ENCODE measurements at places on chromosomes 7 and 10.

DNA sequence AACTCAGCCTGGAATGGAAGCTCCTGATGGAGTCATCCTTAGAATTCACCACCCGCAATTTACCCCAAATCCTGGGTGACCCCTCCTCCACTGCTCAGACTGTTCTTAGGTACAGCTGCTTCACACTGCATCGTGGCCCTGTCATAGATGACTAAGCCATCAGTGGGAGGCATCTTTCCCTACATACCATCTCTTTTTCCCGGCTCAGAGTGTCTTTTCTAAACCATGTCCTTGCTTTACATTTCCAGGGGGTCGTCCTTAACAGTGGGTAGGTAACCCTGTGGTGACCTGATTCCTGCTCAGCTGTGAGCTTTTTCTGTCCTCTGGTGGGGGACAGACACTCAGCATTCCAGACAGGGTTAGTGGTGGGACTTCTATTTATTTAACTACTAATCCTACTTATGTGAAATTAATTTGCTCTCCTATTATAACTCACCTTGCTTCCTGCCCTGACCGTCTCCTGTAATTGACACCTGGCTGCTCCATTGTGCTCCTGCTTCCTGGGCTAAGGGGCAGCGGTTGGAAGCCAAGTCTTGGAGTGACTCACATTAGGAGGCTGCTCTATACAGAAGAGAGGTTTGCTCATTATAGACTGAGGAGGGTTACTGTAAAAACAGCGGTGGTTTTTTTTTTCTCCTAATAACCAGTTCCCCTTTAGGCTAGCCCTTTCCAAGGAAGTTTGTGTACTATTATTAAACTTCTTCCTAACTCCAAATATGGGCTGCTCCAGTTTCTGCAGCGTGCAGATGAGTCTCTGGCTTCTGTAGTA is 40.6 kb downstream of the PYROXD2 start:
- DNase-seq, result no peak

GRCh38 chr7:158102897-158103296 is 484.7 kb downstream of the PTPRN2 start:
- no peak for DNase-seq

- no peak for DNase-seq
These were observed 60.4 kb downstream of the TCERG1L start for GRCh38 chr10:131251146-131251541.

DNA sequence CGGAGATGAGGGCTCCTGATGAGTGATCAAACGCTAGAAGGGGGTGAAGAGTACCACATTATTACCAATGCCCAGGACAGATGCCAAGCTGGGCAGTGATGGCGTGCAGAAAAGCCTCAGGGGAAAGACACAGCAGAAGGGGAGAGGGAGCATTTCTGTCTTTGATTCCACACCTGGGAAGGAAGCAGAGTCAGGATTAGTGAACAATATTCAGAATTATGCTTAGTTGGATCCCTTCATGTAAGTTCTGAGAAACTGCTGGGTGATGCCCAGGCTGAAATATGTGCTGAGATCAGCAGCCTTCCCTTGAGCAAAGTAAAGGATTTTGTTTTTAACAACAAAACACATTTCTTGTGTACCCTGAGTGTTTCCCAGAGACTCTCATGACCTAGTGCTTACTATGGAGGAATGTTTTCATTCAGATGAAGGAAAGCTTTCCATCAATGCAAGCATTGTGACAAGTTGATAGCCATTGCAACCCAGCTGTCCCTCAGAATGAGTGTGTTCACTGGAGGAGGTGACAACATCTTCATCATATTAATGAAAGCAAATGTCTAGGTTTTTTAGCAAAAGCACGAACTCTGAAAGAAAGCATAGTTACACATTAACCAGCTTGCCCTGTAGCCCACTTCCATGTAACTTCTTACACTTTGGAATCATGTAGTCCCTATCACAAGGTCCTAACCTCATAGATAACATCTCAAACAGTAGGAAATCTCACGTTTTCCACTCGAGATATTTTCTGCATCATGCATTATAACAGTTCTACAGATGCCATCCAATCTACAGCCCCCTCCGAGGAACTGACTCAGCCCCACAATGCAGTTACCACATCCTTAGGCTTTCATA is 23.8 kb upstream of the AKR1C1 start:
- DNase-seq, result no peak

DNA sequence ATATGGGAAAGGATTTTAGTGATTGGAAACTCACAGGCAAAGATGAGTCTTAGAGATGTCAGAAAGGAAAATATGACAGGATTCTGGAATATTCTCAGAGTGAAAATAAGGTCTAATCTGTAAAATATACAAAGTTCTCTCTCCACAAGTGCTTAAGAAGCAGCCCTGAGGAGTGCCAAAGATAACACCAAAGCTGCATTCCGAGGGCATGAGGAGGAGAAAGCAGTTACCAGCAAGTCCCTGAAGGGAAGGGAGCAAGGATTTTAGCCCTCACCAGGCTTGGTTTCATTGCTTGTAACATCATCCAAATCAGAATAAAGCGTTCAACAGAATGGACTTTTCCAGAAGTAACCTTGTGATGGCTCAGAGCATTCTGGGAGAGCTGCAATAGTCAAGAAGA is 31.4 kb upstream of the DLX6 start:
- DNase-seq, result no peak

GRCh38 chr10:11379771-11380170 is 231.7 kb downstream of the USP6NL start:
- DNase-seq, result no peak

DNA sequence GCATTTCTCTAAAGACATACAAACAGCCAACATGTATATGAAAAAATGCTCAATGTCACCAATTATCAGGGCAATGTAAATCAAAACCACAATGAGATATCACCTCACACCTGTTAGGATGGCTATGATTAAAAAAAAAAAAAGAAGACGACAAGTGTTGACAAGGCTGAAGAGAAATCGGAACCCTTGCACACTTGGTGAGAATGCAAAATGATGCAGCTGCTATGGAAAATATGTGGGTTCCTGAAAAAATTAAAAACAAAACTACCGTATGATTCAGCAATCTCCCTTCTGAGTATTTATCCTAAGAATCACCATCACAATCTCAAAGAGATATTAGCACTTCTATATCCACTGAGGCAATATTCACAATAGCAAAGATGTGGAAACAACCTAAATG is 11.3 kb downstream of the LMBR1 start:
- DNase-seq, result no peak

DNA sequence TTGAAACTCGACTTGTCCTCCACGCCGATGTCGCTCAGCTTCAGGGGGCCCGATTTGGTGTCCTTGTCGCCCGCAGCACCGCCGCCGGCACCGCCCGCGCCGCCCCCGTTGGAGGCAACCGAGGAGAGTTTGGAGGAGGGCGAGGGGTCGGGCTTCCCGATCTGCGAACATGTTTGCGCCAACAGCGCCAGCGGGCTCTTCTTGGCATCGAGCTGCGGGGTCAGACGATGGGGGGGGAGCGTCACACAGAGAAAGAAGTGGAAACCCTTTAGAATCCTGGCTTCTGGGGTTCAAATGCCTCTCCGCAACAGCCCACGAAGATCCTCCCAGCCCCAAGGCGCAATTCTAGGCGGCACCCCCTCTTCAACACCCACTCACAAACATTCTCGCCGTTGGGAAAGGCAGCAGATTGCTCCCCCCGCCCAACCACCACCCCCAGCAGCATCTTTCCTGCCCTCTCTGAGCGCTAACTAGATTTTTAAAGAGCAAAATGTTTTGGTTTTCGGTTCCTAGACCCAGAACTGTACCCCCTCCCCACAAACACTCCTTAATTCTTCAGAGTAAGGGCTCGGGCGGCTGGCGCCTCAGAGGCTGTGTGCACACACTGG is 1.3 kb downstream of the ZNF503 start:
- DNase-seq, result no peak

DNA sequence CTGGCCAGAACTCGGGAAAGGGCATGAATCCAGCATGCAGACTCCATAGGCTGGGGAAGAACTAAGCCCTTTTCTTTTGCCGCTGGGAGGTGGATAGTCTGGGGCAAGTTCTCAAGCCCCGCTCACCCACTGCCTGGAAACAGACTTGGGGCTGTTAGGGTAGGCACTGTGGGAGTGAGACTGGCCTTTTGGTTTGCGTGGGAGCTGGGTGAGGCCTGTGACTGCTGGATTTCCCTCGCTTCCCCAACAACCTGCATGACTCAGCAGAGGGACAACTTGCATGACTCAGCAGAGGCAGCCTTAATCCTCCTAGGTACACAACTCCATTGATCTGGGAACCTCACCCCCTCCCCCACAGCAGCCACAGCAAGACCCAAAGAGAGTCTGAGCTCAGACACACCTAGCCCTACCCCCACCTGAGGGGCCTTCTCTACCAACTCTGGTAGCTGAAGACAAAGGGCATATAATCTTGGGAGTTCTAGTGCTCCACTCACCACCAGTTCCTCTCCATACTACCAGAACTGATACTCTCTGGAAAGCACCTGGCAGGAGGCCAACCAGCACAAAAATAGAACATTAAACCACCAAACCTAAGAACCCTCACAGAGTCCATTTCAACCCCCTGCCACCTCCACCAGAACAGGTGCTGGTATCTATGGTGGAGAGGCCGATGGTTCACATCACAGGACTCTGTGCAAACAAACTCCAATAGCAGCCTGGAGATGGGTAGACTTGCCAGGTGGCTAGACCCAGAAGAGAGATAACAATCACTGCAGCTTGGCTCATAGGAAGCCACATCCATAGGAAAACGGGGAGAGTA is 81.4 kb upstream of the LAMB4 start:
- peak; percentile 39 for DNase-seq

DNA sequence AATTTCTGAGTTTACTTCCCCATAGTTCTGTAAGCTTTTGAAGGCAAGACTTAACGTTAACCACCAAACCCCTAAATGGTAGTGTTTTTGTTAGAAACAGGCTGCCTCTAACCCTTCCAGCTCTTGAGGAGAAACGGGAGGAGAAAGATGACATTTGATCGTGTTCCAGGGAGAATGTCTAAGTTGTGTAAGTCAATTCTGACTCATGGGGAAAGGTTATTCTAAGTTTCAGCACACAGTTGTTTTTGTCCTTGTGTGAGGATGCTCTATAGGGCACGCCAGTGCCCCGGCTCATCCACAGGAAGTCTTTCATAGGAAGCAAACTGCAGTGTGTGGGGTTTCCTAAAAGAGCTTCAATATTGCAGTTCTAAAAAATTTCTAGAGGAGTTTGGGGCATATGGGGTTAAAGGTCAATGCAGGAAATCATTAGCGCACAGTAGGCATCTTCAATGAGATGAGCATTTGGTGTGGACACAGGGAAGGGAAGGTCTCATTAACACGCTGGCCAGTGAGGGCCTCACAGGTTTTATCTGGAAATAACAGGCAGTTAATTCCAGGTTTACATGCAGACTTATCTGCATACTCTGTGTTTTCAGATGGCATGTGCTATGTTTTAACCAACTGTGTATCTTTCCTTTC is 638.2 kb upstream of the IGFBP3 start:
- no peak for DNase-seq

DNA sequence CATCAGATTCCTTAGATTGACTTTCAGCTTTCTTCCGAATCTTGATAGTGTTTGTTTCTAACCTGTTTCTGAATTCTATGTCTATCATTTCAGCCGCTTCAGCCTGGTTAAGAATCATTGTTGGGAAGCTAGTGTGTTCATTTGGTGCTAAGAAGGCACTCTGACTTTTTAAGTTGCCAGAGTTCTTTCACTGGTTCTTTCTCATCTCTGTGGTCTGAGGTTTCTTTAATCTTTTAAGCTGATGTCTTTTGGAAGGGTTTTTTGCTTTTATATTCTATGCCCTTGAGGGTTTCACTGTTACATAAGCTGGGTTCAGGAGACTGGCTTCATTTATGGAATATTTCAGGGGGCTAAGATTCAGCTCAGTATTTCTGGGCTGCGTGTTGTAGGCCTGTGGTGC is 104.5 kb upstream of the PRSS58 start:
- DNase-seq, result no peak

DNA sequence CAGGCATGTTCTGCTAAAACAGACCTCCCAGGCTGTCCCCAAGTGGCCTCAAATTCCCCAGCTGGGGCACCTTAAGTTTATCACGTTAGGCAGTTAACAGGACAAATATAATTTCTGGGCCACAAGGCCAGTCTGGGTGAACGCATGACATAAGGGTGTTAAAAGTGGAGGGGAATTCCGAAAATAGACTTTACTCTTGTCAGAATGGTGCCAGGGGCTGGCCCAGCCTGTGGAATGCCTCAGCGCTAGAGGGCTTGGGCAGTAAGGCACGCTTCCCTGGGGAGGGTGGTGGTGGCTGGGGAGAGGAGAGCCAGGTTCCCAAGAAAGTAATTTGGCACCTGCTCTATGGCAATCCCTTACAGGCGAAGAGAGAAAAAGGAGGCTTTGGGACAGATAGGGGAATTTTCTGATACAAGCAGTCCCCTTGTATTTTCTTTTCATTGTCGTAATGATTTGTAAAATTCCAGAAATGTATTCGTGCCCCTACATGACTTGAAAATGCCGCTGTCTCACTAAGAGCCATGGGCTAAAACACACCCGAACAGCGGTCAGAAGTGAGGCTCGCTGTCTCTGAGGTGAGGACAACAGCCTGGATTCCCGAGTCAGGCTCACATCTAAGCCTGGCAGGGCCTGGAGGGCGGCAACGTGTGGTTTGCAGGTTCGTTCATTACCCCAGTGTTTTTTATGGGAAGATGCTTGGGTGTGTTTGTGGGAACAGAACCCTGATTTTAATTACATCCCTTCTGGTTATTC is 463.2 kb upstream of the GALNT17 start:
- no peak for DNase-seq

DNA sequence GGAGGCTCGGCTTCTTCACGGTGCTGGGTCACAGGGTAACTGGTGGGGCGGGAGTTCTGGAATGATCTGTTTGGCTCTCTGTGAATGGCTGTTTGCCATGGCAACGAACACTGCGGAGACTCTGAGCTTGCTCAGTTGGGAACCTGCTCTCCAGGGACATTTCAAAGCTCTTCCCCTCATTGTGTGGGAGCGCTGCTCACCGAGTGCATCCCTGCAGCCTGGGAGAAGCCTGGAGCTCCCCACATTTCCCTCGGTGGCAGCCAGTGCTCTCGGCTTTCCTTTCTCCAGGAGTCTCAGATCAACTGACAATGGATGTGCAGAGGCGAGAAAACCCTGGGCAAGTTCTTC is 57.6 kb upstream of the CACUL1 start:
- no peak for DNase-seq

DNA sequence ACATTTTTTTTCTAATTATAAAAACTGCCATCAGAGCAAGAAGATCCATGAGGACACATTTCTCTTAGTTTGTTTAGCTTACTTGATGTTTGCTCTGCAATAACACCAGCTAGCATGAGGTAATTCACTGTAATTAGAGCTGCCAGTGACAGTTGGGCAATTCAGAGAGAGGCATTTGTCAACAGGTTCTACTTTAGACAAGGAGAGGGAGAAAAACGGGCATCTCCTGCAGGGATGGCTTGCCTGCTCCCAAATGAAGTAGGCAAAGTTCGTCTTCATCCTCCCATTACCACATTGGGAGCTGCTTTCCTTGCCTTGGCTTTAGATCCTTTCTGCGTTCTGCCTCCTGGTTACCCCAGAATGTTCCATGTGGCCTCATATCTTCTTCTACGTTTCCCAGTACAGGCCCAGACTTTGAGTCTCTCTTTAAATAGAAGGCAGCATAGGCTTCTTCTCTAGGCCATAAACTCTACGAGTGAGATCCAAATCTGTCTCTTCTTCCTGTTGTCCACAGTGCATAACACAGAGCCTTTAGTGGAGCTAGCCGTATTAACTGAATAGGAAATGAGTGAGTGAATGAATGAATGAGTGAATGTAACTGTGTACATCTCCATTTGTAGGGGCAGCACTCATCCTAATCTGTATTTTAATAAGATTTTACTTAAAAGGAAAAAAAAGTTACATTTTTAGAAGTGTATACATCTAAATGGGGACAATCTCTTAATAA is 21.2 kb downstream of the ASB15 start:
- DNase-seq, result no peak

- DNase-seq, result no peak
These were observed 20.1 kb downstream of the PILRA start for GRCh38 chr7:100393233-100393905.

GRCh38 chr10:109701633-109702215 is 221.6 kb downstream of the XPNPEP1 start:
- no peak for DNase-seq
